Brain pericyte (primary cell): ENCODE measurements at places on chromosomes 5 and 9.

GRCh38 chr5:148685520-148686134 is 31.3 kb upstream of the HTR4 start:
- no peak for DNase-seq

- no peak for DNase-seq
Measured at GRCh38 chr5:99059685-99060084, 130.9 kb upstream of the CHD1 start.

- no peak for DNase-seq
Measured at GRCh38 chr9:20873240-20873865, 158.1 kb downstream of the HACD4 start.

DNA sequence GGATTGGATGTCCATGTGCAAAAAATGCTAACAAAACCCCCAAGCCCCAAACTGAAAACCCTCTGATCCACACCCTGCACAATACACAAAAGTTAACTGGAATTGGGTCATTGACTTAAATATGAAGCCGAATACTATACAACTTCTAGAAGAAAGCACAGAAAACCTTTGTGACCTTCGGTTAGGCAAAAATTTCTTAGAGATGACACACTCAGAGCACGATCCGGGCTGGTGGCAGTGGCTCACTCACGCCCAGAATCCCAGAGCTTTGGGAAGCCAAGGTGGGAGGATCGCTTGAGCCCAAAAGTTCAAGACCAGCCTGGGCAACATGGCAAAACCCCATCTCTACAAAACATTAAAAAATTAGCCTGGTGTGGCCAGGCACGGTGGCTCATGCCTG is 1.8 kb upstream of the DIPK1B start:
- no peak for DNase-seq

DNA sequence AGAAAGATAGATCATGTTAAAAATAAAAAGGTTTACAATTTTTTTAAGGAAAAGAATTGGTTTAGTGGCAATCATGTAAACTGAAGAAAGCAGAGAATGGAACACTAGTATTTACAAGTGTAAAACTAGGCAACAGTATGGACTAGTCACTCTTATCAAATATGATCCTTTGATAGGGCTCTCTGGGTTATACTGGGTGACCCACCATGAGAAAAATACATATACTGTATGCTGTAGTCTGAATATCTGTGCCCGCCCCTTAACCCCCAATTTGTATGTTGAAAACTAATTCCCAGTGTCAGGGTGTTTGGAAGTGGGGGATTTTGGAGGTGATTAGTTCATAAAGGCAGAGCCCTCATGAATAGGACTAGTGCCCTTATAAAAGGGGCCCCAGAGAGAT is 236.8 kb upstream of the TARS1 start:
- DNase-seq = no peak

DNA sequence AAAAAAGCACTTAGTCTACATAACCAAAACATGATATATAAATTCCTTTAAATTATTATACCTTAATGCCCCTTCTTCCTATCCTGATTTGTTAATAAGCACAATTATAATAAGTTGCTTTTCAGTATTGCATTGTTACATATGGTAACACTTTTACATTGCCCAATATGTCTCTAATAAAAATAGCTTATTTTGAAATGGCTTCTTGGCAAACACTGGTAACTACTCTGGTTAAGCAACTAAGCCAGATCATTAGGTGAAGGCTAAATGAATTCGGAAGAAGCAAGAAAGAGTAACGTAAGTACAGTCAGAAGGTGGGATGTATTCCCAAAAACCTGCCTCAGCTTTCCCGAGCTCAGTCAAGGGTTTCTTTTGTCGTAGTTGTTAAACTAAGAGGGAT is 85.3 kb downstream of the TTC39B start:
- no peak for DNase-seq

DNA sequence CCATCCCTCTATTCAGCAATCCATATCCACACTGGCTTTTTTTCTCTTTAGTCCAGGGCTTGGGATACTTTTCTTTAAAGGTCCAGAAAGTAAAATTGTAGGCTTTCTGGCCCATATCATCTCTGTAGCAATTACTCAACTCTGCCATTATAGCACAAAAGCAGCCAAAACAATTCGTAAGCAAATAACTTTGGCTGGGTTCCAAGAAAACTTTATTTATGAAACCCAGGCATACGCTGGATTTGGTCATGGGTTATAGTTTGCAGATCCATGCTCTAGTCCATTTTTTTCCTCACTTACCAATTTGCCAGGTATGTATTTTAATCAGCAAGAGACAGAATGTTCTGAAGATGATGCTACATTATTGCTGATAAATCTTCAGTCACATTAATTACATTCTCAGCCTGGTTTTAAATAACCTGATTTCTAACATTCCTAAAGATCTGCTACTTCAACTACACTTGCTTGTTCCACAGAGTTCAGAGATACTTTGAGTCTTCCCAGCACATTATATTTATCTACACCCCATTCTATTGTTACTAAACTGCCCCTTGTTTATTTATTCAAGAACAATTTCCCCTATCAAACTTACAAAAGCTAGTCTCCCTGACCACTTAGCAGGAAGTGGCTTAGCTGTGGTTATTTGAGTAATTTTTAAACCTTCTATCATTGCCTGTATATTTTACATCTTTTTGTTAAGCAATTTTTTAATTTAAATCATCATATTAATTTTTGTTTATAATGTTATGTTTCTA is 161.0 kb downstream of the ISL1 start:
- DNase-seq = no peak
